ENCODE measurements at places on chromosomes 2 and 18. TPM values are rescaled to one million over a fixed set of nuclear protein-coding genes. Genes with fewer than 3 reads are reported as not detected.

- DNase-seq: no peak
These were observed 409.2 kb upstream of the TCF4 start for GRCh38 chr18:55997151-55997561.

- DNase-seq: no peak
These were observed 115.9 kb downstream of the SH3RF3 start for GRCh38 chr2:109244750-109245382.

GRCh38 chr18:42011053-42011452, 56.0 kb downstream of the PIK3C3 start:
- DNase-seq: no peak

- no peak for DNase-seq
These were observed 278.0 kb downstream of the NEDD4L start for GRCh38 chr18:58321986-58322385.

DNA sequence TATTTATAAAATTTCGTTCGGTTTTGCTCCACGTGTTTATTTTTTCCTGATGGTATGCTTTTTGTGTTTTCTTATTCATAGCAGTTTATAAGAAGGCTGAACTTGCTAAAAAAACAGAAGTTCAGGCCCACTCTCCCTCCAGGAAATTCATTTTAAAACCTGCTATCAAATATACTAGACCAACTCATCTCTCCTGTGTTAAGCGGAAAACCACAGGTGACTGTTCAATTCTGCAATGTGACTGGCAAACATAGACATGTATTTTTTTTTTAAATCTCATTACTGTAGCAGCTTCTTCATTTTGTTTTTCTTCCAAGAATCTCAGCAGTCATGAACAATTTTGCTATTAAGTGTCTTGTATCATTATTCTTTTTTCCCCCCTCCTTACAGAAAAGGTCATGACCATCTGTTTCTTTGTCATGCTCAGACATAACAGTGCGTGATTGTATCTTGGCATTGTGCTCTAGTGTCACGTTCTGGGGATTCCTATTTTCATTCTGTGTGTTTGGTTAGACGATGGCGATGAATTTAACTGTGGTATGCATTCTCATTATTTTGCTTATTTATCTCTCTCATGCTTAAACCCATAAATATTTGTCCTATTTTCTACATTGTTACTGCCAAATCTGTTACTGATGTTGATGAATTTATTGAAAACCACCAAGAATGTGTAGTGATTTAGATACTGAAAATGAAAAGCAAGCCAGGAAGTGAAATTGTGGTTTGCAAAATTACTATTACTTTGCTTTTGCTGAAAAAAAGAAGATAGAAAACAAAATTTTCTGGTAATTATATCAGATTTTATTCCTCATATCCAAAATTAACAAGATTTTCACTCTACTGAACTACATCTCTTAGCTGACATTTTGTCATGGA, 74.6 kb upstream of the UNC80 start:
- no peak for DNase-seq

DNA sequence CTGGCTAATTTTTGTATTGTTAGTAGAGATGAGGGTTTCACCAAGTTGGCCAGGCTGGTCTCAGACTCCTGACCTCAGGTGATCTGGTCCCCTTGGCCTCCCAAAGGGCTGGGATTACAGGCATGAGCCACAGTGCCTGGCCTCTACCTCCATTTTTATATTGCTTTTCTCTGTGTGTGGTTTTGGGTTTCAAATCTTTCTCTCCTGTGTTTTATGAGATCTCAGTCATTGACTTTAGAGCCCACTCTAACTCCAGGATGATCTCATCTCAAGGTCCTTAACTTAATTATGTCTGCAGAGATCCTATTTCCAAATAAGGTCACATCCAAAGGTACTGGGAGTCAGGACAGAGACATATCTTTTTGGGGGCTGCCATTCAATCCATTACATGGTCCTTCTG, 24.7 kb downstream of the ARL4C start:
- DNase-seq: no peak

DNA sequence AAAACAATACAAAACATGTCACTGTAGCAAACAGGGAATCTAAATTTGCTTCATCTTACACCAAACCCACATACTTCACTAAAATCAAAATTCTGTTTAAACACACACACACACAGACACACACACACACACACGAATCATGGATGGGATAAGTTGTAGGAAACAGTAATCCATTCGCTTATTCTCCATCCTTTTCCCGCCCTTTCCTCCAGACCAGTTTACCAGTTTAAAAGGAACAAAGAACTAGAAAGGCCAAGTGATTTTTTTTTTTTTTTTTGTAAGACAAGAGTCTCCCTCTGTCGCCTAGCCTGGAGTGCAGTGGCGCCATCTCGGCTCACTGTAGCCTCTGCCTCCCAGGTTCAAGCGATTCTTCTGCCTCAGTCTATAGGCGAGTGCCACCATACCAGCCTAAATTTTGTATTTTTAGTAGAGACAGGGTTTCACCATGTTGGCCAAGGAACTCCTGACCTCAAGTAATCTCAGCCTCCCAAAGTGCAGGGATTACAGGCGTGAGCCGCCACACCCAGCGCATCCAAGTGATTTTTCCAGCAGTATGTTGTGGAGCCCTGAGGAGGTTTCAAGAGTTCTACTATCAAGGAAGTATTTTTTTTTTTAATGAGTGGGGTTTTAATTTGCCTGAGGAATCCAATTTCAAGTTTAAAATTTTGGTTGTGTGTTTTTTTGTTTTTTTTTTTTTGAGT, 5.7 kb downstream of the PSME4 start:
- DNase-seq: no peak

- no peak for DNase-seq
These were observed 18.2 kb downstream of the MTHFD2 start for GRCh38 chr2:74216642-74217041.

LIMS2 gene
- total RNA-seq: 0.29 TPM

- no peak for DNase-seq
These were observed 385.4 kb upstream of the TMEFF2 start for GRCh38 chr2:192579965-192580700.

MARS2 gene
- 5.6 TPM for total RNA-seq

DGUOK gene
- total RNA-seq: 96.8 TPM

GRCh38 chr2:38474715-38475566, 97.9 kb upstream of the ATL2 start:
- no peak for DNase-seq

DNA sequence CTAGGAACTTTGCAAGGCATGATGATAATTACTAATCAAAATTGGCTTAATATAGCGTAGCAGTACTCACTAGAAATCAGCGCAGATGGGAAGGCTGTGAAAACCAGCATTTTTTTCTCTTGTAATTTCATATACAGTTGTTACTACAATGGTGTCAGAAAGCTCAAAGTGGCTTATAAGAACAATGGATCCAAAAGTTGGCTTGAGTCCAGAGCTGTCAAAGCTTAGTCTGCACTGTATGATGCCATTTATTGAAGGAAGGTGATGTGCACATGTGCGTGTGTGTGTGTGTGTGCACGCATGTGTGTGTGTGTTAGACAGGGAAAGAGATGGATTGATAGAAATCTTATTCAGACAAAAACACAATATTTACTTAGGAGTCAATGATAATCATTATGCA, 341.3 kb downstream of the TGIF1 start:
- DNase-seq: no peak

IDH1 gene
- 308 TPM for total RNA-seq

PCARE gene
- total RNA-seq: 0.66 TPM

SIGLEC15 gene
- not detected for total RNA-seq

FLACC1 gene
- 1.2 TPM for total RNA-seq

FHL2 gene
- 3.2 TPM for total RNA-seq

ANKRD53 gene
- 11.7 TPM for total RNA-seq

GRCh38 chr2:190110131-190110530, 47.6 kb upstream of the MSTN start:
- DNase-seq: no peak

DNA sequence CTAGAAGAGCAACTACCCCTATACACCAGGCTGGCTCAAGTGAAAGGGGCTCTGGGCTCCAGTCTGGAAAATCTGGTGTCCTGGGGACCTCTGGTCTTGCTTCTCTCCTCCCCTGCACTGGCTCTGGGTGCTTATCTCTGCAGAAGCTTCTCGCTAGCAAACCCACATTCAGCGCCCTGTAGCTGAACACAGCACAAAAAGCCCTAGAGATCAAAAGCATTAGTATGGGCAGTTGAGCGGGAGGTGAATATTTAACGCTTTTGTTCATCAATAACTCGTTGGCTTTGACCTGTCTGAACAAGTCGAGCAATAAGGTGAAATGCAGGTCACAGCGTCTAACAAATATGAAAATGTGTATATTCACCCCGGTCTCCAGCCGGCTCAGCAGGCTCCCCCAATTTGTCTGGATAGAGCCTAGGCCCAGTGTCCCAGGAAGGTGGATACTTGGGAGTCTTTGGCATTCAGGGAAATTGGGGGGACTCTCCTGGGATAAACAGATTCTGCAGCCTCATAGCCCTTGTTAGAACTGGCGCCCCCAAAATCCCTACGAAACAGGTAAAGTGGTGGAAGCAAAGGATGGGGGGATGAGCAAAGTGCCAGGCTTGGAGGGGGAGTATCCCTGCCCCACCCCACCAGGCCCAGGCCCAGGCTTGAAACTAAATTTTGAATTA, 2.5 kb upstream of the HOXD4 start:
- DNase-seq: no peak

TTC39C gene
- total RNA-seq: 29.2 TPM

SDC1 gene
- 0.93 TPM for total RNA-seq

ZNF532 gene
- 217 TPM for total RNA-seq

GRCh38 chr18:11020877-11021414, 128.4 kb downstream of the PIEZO2 start:
- no peak for DNase-seq

DNA sequence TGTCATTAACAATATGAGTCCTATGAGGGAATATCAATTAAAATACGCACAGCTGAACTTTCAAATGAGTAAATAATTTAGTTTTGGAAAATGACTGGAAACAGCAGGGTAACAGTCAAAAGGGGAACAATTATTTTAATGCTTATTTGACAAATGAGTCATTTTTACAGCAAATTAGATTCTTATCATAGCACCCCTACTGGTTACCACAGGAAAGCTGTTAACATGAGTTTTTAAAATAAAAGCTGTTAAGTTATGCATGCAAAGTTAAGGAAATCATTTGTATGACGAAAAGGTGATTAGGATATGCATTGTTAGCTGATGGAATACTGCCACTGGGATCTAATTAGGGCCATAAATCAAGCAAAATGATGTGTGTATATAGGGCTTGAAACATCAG, 435.1 kb upstream of the MEIS1 start:
- no peak for DNase-seq

GRCh38 chr2:86500325-86501083, 59.3 kb downstream of the KDM3A start:
- peak; percentile 14 for DNase-seq

GPD2 gene
- 26.2 TPM for total RNA-seq

C2orf15 gene
- total RNA-seq: 0.34 TPM

DNA sequence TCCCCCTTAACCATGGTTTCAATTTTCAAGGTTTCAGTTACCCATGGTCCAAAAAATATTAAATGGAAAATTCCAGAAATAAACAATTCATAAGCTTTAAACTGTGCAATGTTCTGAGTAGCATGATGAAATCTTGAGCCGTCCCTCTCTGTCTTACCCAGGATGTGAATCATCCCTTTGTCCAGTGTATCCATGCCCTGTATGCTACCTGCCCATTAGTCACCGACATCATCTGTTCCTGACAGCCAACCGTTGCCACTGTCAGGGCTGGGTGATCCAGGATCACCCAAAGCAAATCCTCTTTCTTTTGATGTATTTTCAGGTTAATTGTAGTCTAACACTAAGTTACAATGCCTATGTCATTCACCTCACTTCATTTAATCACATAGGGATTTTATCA, 15.7 kb upstream of the OLA1 start:
- DNase-seq: no peak

- DNase-seq: no peak
These were observed 61.5 kb downstream of the BARD1 start for GRCh38 chr2:214747992-214748391.

- no peak for DNase-seq
These were observed 25.3 kb downstream of the CROCC2 start for GRCh38 chr2:240931319-240931949.

AAMP gene
- total RNA-seq: 64.6 TPM

LRATD1 gene
- total RNA-seq: 19.4 TPM

GRCh38 chr2:180776921-180777320, 203.5 kb upstream of the UBE2E3 start:
- no peak for DNase-seq

GALNT14 gene
- 14.4 TPM for total RNA-seq

Data from glutamatergic neuron (in vitro differentiated cells).